ENCODE measurements at places on chromosomes 12 and 14. TPM values are rescaled to one million over a fixed set of nuclear protein-coding genes. Genes with fewer than 3 reads are reported as not detected.

DNA sequence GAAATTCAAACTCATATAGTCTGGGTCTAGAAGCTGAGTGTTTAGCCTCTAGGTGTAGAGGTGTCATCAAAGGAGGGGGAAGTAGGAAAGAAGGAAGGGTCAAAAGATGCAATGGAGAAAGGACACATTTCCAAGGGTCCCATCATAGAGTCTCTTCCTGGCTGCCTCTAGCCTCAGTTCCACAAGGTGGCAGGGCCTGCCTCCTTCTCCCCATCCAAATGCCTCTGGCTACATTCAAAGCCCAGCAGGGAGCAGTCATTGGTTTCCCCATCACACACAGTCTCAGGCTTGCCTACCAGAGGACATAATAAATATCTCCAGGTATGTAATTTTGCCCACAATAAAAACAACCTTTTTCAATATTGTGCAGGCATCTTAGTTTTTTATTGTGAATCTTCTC, 2.1 kb upstream of the CCT2 start:
- DNase-seq = no peak

The PIK3C2G gene
- total RNA-seq = not detected

GRCh38 chr14:23094666-23095195, at the start of gene ACIN1:
ACIN1 (minus strand) TSS chr14:23095136; CDS start chr14:23095112, 24 bp downstream.
- peak; percentile 51 for DNase-seq

DNA sequence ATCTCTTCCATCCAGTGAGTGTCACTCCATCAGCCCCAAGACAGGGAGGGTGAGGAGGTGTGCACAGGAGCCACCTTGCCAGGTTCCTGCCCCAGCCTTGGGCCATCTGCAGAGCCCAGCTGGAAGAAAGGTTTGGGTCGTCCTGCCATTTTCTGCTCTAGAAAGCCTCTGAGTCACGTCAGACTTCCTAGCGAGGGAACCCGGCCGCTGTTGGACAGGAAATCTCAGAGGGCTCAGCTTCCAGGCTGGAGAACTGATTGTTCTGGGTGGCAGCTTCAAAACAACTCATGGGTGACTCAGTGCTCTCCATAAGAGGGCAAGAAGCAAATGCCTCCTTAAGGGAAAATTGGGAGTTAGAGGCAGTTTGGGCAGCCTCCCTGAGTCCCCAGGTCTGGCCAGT, 16.6 kb downstream of the HIP1R start:
- peak; percentile 94 for DNase-seq

DNA sequence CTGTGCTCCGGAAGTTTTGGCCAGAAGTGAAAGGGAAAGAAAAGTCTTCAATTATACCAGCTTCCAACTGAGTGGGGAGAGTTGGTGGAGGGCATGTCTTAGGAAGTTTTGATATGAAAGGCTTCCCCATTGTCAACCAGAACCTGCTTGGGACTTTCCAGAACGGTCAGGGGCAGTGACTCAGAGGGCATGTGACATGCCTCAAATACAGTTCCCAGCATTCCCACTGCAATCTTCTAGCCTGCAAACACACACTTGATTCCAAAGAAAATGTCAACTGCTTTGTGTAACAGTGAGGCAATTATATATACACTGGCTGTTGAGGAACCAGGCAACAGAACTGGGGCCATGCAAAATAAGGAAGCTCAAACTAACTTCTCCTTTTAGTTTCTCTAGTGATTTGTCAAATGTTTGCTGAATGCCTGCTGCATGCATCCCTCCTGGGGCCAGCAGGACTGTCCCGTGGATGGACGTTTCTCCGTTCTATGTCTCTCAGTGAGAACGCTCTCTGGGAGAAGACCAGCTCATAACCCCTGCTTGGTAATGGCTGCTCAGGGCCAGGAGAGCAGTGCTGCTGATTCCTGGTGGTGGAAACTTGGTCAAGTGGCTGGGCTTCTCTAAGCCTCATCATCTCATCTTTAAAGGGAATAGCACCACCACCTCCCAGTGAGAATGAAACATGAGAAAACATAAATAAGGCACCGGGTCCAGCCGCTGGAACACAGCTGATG, 18.3 kb downstream of the SLC25A47 start:
- DNase-seq = peak; percentile 93
